B cell (primary cell): ENCODE measurements at places on chromosomes 12 and 14. TPM values are rescaled to one million over a fixed set of nuclear protein-coding genes. Genes with fewer than 3 reads are reported as not detected.
A peak's percentile ranks its signal among the peaks of the same experiment; 100 is the strongest.

GRCh38 chr14:29579838-29580237, 347.8 kb downstream of the PRKD1 start:
- no peak overlapping the region for H3K4me3 ChIP-seq
- H3K27me3 ChIP-seq, result no peaks in the 10 kb centered on the region
- no peak for DNase-seq
- H3K4me1 ChIP-seq, result no peaks in the 10 kb centered on the region

- H3K27me3 ChIP-seq, result no peaks in the 10 kb centered on the region
- no peak overlapping the region for H3K27ac ChIP-seq
- no peak for DNase-seq
- H3K36me3 ChIP-seq, result no peaks in the 10 kb centered on the region
Observed at GRCh38 chr14:61678975-61679374, 16.3 kb upstream of the HIF1A start.

DNA sequence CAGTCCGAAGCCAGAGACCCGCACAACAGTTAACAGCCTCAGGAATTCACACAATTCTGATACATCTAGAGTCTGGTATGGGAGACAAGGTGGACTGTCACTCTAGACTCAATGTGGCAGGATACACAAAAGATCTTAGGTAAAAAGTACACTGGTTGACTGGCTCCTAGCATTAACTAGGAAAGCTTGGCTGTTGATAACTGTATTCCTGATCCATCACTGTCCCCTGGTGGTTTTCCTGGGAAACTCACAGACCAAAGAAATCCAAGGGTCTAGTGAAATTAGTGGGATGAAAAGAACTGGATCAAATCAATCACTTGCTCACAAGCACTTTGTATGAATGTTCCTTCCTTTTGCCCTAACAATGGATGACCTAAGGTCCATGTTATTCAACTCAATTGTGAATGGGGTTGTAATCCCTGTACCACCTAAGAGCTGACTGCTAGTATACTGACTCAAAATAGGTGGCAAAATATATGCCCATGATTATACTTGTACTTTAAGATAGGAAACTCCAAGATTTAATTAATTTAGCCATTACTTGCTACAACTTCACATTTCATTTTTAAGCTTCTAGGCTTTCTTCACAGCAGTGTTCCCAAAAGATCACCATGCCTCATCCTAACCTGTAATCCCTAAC, 14.0 kb downstream of the NPC2 start:
- H3K27me3 ChIP-seq, result no peaks in the 10 kb centered on the region
- H3K4me3 ChIP-seq, result no peak overlapping the region
- no peaks in the 10 kb centered on the region for H3K4me1 ChIP-seq
- H3K36me3 ChIP-seq, result peaks cover 64% of the 10 kb centered on the region
- no peak overlapping the region for H3K27ac ChIP-seq

GRCh38 chr12:57772429-57773322, at the start of gene EEF1AKMT3:
EEF1AKMT3 (plus strand) TSS chr12:57772614; CDS start chr12:57772725, 111 bp downstream.
- H3K4me1 ChIP-seq, result peaks cover 10% of the 10 kb centered on the region
- peaks cover 1% of the 10 kb centered on the region for H3K27me3 ChIP-seq
- peak within 1 kb of the TSS; percentile 59 for H3K27ac ChIP-seq
- no peaks in the 10 kb centered on the region for H3K36me3 ChIP-seq

- no peak overlapping the region for H3K27ac ChIP-seq
- no peaks in the 10 kb centered on the region for H3K36me3 ChIP-seq
- no peaks in the 10 kb centered on the region for H3K27me3 ChIP-seq
- no peaks in the 10 kb centered on the region for H3K4me1 ChIP-seq
- DNase-seq, result no peak
- H3K4me3 ChIP-seq, result no peak overlapping the region
Observed at GRCh38 chr12:129675496-129675895, 228.3 kb downstream of the TMEM132D start.

GRCh38 chr12:115609347-115609746, 668.1 kb downstream of the MED13L start:
- H3K36me3 ChIP-seq, result no peaks in the 10 kb centered on the region
- H3K4me1 ChIP-seq, result no peaks in the 10 kb centered on the region
- DNase-seq, result no peak
- no peak overlapping the region for H3K4me3 ChIP-seq
- no peaks in the 10 kb centered on the region for H3K27me3 ChIP-seq
- no peak overlapping the region for H3K27ac ChIP-seq

GRCh38 chr12:116199160-116199706, 78.3 kb downstream of the MED13L start:
- H3K36me3 ChIP-seq, result peaks cover 4% of the 10 kb centered on the region
- DNase-seq, result no peak
- H3K4me3 ChIP-seq, result no peak overlapping the region
- H3K4me1 ChIP-seq, result peaks cover 25% of the 10 kb centered on the region
- H3K27me3 ChIP-seq, result no peaks in the 10 kb centered on the region

DNA sequence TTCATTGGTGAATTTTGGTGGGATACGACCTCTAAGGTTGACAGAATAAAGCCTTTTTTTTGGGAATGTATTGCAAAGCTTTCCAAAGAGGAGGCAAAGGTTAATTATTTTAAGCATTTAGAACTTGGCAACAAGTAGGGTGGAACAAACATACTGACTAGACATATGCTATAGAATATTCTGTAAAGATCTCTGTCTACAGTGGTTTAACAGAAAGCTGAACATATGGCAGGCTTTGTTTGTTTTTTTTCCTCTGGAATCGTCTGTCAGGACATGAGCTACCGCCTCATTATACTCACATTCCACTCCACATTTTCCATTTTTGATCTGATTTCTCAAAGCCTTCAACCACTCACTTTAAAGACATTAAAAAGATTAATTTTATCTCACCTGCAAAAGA, 153.4 kb upstream of the PELI2 start:
- H3K4me1 ChIP-seq, result no peaks in the 10 kb centered on the region
- no peaks in the 10 kb centered on the region for H3K36me3 ChIP-seq
- no peak overlapping the region for H3K4me3 ChIP-seq
- H3K27me3 ChIP-seq, result no peaks in the 10 kb centered on the region
- DNase-seq, result no peak

Gene STON2
- total RNA-seq, result not detected in 2 replicates

Gene BEST3
- not detected in 2 replicates for total RNA-seq

Gene EIF4B
- total RNA-seq, result 631 and 674 TPM in 2 replicates

Gene COX14
- 31.8 and 33.8 TPM in 2 replicates for total RNA-seq
